Hippocampal formation (tissue), 2 donors: ENCODE measurements at places on chromosomes 4 and X.

DNA sequence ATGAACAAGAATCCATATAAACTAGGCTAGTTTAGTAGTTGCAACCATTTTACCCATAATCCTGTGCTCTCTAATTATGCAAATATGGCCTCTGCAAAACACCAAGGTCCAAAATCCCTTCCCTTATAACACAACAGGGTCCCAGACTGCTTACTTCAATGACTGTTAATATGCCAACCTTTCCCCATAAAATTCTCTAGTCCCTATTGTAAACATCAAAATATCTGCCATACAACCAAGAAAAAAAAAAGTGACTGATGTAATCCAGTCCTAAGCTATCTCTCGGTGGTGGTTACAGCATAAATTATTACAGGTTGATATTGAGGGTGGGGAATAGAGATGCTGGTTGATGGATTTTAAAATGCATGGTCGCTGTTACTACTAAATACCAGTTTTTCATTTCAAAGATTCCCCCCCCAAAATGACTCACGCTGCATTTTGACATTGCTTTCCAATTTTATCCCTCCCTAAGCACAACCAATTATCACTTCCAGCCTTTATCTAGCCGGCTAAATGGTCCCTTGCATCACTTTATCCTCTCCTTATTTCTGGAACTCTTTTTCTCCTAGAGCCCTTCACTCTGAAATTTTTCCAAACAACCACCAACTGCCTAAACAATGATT lies 44.8 kb downstream of the TSPAN5 start:
- DNase-seq: no peak

DNA sequence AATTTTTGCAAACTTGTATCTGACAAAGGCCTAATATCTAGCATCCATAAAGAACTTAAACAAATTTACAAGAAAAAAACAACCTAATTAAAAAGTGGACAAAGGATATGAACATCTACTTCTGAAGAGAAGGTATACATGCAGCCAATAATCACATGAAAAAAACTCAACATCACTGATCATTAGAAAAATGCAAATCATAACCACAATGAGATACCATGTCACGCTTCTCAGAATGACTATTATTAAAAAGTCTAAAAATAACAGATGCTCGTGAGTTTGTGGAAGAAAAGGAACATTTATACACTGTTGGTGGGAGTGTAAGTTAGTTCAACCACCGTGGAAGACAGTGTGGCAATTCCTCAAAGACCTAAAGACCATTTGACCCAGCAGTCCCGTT lies 24.0 kb downstream of the CEP44 start:
- no peak for DNase-seq

DNA sequence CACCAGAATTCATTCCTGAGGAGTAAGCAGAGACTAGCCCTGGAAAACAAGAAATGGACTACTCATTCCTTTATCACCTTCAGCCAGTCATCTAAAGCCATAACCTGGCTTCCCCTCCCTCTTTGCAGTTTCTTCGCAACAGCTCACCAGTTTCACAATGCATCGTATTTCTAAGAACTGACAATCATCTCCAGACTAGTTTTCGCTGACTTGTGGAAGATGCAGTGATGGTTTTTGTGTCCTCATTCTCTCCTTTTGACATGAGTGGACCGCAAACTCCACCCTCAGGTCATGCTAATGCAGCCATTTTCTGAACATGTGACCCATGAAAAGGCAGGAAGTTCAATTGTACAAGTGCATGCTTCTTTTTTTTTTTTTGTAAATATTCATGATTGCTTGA lies 1203.5 kb downstream of the PCDH7 start:
- DNase-seq: no peak

- no peak for DNase-seq
Measured at GRCh38 chrX:22648281-22648680, 351.5 kb upstream of the DDX53 start.

DNA sequence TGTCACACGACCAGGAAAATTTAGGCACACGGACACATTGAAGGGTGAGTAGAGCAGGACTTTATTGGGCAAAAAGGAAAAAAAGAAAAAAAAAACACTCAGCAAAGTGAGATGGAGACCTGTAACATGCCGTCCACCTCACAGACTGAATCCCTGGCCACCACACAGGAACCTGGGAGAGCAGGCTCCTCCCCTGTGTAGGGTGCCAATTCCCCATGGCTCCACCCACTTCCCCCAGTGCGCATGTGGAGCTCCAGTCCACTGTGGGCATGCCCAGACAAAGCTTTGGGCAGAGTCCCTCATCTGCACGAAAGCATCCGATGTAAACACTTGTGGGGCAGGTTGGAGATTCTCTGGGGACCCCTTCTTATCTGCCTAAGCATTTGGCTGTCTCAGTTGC lies 23.6 kb upstream of the CBR4 start:
- no peak for DNase-seq

DNA sequence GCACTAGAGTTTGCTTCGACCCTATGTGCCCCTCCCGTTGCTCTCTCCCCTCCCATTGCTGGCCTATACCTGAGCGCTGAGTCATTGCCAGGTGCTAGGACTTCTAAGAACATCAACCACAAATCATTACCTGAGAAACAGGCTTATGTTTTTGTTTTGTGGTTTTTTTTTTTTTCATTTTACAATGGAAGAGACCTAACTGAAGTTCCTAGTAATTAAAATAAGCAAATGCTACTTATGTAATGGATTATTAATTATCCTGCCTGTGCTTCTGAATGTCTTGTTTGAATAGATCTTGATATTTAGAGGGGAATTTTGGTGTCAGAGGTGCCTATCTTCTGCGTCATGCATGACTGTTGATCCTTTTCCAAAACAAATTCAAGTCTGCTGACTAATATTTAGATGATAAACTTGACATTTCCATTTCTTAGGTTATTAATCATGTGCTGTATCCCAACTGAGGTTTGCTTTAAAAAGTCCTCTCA lies 275.4 kb upstream of the CPEB2 start:
- no peak for DNase-seq

DNA sequence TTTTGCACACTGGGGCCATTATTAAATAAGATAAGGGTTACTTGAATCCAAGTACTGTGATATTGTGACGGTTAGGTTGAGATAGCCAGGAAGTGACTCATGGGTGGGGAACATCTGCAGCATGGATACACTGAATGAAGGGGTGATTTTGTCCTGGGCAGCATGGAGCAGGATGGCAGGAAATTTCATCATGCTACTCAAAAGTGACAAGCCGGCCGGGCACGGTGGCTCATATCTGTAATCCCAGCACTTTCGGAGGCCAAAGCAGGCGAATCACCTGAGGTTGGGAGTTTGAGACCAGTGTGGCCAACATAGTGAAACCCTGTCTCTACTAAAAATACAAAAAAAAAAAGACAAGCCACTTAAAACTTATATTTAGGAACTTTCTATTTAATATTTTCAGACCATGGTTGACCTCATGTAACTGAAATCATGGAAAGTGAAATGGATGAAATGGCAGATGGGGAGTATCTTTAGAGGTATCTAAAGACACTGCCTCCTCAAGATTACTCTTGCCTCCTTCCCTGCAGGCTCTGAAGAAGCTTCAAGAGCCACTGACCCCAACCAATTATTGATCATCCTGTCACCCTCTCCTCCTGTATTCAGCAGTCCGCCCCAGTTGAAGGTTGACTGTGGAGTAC lies 3.9 kb upstream of the TRIM60 start:
- no peak for DNase-seq

DNA sequence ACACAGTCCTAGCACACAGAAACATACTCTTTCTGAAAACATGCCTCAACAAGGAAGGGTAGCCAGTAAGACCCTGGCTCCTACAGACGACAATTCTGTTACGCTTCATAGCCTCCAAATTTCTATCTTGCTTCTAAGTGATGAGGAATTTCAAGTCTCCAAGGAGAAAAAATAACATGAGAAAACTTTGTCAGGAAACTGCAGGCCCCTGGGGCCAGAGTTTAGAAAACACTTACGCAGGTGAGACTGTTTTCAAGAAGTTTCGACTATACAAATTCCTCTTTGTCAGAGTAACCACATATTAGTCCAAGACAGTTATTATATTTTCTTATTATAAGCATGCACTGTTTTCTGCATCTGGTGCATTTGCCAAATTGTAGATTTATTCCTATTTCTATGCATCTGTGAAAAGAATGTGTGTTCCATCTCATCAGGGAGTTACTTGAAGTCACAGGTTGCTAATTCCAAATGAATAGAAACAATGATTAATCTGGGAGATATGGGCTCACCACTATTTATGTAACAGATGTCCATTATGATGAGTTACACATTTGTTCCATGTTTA lies 30.3 kb upstream of the HCCS start:
- no peak for DNase-seq

GRCh38 chrX:69506617-69507499 lies 2.7 kb downstream of the NALF2 start:
- DNase-seq: no peak

- DNase-seq: no peak
Measured at GRCh38 chr4:850323-850945, 24.5 kb upstream of the CPLX1 start.

DNA sequence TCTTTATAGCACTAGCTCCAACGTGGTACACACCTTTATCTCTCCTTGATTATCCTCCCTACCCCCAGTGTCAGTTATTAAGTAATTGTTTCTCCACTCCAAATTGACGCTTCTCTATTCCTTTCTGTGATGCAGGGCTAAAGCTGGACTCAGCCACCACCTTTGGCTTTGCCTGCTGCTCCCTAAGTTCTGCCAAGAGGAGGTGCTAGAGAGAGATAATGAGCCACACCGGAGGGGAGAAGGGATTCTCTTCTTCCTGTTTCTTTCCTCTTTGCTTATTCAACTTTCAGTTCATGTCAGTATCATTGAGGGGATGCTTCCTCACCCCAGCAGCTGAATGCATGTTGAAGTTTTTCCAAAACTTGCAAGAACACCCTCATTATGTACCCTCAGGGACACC lies 176.5 kb downstream of the GBA3 start:
- DNase-seq: no peak

- DNase-seq: no peak
Measured at GRCh38 chr4:76206222-76206942, 7.2 kb downstream of the SCARB2 start.

DNA sequence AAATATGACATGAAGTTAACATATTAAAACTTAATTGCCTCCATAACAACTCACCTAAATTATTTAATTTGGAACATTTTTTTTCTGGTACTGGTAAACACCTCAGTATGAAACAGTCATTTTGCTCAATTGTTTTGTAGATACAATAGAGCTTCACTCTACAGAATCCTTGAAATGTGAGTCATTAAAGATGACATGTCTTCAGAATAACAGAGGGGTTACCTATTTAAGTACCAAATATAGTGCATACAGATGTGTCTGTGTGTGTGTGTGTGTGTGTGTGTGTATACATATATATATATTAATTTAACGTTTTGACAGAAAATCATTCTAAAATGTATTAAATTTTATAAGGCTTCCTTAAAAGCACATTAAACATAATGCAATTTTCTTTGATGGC lies 297.6 kb downstream of the INPP4B start:
- no peak for DNase-seq

DNA sequence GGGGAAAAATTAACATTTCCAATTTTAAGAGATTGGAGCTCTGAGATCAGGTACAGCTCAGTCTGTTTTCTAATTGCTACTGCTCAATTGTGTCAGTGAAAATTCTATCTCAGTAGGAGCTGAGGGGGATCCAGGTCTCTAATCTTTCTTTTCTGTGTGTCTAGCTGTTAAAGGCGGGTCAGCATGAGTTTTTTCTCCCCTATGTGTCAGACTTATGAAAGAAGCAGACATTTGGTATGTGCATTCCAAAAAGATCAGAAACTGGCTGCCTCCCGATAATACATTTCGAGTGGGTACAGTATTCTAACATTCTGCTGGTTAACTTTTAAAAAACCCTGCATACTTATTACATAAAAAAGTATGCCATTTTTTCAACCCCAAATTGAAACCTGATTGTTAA lies 72.4 kb downstream of the PCDH7 start:
- DNase-seq: no peak

DNA sequence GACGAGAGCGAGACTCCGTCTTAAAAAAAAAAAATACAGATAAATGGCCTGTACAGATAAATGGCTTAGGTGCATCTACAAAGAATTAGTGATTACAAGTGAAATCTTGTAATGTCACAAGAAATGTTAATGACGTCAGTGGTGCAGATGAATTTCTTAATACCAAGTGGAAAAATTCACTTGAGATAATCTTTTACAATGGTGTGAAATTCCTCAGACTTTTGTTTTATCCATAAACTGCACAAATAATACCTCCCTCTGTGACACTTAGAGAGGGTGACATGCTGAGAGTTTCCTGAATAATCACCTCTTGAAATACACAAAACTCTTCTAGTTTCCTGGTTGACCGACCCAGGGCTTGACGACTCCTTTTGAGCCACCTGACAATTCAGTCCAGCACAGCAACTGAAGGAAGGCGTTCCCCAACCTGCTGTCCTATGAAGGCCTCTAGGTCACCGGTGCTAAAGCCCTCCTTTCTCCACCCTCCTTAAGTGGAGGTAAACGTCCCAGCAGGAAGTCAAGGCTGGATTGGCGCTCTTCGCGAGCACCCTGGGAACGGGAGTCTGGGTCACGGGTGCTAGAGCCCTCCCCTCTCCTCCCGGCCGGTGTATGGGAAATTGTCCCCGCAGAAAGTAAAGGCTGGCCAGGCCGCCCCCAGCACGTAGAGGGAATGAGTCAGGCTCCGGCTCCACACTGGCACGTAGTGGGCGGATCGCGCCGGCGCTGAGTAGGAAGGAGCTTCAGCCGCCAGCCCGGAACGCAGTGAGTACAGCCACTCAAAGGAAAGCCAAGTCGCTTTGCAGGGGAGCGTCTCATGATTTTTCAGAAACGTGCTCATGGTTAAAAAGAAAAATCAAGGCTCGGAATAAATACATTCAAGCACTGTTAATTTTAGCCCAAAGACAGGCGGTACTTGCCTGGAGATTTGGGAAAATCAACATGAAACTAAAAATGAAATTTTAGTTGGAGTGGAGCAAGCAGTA lies at the start of gene TMEM144:
TMEM144 (plus strand) TSS at position 662 of the 983 bp plus-strand sequence. CDS start 2,182 bp downstream, outside the sequence.
- peak; percentile 97 for DNase-seq

DNA sequence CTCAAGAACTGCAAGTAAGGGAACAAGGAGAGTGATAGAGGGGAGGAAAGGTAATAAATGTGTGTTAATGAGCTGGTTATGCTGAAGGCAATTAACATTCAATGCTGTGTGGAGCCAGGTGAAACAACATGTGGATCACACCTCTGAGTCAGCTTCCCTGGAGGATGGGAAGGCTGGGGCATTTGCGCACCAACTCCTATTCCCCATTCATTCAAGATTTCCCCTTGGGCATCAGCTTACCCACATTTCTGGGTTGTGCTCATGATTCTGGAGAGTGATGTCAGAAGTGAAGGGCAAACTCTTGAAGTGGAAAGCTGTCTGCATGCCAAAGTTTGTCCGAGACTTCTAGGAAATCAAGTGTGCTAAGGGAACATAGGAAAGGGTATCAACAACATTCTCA lies 461.4 kb downstream of the MID1IP1 start:
- DNase-seq: no peak

- no peak for DNase-seq
Measured at GRCh38 chr4:108417923-108418322, 202.5 kb upstream of the RPL34 start.

DNA sequence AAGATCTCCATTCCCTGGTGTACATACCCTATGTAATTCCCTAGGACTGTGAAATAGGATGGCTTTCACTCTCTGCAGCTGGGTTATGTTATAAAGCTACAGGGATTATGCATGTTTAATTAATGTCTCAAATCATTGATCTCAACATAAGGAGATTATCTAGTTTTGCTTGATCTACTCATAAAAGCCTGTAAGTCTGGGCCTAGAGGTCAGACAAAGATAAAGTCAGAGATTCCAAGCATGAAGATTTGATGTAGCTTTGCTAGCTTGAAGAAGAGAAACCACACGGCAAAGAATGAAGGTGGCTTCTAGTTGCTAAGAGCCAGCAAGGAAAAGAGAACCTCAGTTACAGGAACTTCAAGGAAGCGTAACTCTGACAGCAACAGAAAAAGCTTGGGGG lies 456.9 kb downstream of the CCSER1 start:
- DNase-seq: no peak
